Suprapubic skin (tissue), 4 donors: ENCODE measurements at places on chromosomes 16 and 17. TPM values are rescaled to one million over a fixed set of nuclear protein-coding genes. Genes with fewer than 3 reads are reported as not detected.

DNA sequence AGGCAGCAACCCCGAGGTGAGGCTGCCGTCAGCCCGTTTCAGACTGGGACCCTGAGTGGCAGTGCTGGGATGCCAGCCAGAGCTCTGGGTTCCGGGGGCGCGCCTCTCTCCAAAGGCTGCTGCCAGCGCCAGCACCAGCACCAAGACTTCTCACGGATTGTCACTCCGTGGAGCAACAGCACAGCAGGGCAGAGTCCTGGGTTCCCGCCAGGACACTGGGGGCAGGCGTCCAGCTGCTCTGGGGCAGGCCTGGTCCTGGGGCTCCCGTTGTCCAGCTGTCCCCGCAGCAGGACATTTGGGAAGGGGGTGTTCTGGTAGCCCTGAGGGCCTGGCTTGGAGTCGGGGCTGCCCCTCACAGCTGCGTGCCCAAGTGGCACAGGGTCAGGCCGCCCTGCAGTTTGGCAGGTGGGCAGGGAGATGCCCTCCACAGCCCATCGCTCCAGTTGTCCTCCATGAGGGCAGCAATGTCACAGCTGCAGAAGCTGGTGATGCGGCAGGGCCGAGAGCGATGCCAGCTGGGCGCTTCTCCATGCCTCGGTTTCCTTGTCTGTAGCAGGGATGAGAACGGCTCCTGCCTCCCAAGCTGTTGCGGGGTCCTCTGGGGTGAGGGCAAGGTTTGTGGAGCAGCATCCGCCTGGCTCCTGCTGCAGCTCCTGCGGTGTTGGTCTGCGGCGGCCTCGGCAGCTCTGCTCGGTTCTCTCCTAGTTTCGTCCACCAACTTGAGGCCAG is 137.3 kb upstream of the CIBAR2 start:
- no peak for DNase-seq

Gene CBFA2T3
- 6.6 TPM for total RNA-seq

DNA sequence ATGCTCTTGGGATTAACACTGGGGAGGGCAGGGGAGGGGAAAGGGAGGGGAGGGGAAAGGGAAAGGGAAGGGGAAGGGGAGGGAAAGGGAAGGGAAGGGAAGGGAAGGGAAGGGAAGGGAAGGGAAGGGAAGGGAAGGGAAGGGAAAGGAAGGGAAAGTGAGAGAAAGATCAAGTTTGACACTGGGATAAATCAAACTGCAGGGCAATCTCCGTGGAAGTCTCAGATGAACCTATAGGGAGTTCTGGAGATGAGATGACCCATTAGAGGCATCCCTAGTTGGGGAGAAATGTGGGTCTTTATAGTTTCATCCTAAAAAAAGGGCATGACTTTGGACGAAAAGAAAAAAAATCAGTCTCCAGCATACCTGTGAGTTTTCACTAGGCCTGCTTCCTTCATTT is 2.2 kb downstream of the KRTAP4-12 start:
- no peak for DNase-seq

Gene HMOX2
- 43.6 TPM for total RNA-seq

Gene MT4
- not detected for total RNA-seq

GRCh38 chr17:42413464-42414040 is 9.5 kb downstream of the CAVIN1 start:
- DNase-seq = no peak

Gene GSDMA
- total RNA-seq = 26.7 TPM

- no peak for DNase-seq
Observed at GRCh38 chr17:81426393-81427172, 31.3 kb downstream of the BAHCC1 start.
